ENCODE measurements at places on chromosomes 7 and 10.

DNA sequence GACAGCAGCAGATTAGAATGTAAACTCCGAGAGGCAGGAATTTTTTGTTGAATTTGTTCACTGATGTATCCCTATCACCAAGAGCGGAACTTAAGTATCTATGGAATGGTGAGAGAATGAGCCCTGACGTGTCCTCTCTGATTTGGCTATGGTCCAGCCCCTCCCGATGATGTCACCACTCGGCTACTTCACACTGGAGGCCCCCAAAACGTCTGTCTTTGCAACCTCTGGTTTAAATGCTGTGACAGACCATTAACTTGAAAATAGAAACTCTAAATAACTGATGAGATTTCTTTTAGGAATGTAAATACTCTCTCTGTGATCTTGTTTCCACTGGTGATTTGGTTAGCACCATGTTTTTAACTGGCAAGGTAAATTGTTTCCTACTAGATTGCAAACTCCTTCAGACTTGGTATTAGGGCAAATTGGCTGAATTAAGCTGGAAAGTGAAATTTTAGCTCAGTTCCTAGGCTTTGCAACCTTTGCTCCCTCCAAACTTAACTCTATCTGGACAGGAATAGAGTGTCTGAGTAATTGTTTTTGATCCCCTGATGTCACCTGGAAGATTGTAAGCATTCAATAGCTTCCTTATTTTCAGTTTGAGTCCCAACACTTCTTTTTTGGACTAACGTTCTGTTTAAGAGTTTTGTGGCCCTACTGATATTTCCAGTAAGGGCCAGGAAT is 19.1 kb downstream of the SLC16A12 start:
- no peak for DNase-seq

DNA sequence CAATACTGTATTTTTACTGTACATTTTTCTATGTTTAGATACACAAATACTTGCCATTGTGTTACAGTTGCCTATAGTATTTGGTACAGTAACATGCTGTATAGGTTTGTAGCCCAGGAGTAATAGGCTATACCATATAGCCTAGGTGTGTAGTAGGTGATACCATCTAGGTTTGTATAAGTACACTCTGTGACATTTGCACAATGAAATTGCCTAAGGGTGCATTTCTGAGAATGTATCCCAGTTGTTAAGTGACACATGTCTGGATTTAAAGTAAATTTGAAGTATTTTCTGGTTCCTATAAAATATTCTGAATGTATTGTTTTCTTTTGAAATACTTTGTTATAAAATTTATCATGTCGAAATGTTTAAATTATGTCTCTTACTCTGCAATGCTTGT is 7.2 kb downstream of the CDK14 start:
- DNase-seq, result no peak

DNA sequence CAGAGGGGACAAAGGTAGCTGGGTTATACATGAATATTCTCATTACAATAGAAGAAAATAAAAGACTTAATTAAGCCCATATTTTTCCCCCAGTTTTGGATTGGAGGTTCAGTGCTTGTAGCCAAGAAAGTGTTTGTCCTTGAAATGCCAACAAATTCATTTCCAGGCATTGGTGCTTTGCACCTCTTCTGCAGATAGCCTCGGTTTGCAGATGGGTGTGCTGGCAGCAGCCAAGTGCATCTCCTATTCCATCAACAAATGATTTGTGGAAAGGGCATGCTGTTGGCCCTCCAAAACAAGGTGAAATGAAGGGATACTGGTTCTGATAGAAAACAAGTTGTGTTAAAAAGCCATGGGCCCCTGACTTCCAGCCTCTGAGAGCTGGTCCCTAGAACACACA is 187.3 kb downstream of the DPY19L1 start:
- DNase-seq, result no peak

DNA sequence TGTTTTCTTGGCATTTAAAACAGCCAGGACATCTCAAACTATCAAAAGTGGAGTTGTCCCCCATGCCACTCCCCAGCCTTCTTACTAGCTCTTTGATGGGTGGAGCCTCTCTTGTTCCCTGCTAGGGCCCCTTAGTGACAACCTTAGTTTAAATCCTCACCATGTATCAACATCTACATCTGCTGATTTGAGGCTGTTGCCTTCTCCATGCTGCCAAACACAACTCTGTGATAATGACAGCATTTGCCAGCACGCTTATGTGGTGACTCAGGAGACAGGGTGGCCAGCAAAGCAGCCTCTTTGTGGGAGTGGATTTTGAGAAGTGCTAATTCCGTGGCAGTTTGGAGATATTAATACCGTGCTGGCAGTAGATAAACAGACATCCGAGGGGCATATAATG is 145.4 kb downstream of the LRRC4 start:
- DNase-seq, result no peak

DNA sequence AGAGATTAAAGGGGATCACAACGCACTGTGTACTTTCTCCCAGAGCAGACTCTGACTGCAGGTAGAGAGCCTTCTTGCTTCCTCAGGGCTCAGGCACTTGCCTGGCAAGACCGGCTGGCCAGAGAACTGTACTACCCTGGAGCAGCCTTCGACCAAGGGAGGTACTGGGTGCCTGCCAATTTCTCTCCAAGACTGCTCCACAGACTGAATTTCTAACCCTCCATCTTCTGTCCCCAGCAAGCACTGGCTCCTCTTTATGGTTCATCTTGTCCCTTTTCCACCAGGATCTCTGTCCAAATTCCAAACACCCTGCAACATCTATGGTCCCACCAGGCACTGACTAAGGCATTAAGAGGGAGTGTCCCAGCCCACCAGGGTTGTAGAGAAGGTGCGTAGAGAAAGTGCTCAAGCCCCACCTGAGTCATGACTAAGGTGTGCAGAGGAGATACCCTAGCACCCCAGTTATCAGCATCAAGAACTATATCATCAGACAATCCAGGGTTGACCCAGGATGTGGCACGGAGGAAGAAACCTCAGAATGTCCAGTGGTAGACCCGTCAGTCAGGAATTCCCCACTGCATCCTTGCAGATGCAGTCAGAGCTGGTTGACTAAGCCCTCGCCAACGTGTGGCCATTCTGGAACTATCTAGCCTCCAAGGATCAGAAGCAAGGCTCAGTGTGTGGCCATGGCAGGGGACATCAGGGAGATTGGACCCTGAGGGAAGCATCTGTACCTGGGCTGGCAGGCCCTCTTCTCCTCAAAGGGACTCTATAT is 60.9 kb upstream of the CAMK2B start:
- DNase-seq, result no peak

DNA sequence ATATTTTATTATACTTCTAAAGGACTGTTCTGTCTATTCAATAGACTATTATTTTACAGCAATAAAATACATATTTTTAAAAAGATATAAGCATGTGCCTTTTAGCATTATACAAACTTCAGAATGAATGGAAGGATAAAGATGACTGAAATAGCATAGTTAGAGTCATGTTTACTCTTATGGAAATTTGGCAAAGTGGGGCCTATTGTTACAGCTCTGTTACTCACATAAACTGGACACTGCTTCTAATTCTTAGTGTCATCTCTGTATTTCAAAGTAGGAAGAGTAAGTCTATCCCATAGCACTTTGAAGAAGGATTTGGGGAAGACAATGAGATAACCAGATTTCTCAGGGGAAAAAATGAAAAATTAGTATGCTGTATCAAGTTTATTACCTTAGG is 168.2 kb downstream of the SKAP2 start:
- DNase-seq, result no peak

DNA sequence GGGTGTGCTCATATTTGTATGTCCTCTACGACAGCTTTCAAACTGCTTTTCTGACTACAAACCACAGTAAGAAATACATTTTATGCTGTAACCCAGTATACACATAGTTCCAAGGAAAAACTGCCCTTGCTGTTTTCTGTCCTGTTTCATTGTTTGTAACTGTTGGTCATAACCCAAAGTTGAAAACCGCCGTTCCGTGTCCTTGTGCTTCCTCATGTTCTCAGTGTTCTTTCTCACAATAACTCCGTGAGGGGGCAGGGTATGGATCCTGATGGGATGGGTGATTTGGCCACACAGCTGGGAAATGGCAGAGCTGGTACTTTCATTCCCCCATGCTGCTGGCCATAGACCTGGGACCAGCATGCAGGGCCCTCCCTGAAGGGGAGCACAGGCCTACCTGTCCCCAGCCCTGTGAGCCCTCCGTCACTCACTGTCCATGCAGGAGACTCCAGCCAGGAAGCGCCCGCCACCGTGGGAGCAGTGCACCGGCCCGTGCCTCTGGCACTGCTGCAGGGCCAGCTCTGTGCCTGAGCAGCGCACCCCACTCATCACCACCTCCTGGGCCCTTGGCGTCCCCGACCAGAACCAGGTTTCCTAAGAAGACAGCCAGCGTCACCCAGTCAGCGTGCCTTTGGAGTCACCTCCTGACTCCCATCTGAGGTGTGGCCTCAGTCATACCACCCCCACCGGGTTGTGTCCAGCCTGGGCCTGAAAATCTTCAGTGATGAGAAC is 12.7 kb downstream of the LOXL4 start:
- DNase-seq, result no peak

DNA sequence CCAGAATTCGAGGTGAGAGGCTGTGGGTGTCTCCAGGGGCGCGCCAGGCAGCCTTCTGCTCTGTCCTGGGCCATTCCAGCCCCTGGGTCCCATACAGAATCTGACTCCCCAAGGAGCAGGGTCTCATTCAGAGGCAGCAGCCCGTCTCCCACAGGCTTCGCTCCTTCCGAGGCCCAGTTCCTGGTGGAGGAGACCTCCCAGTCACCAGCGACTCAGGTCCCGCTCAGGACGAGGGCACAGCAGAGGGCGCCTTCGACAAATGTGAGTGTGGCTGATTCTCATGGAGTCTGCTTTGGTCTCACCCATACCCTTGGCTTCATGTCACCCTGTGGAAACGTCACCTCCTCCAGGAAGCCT is 81.8 kb upstream of the GPR26 start:
- DNase-seq, result no peak

- DNase-seq, result no peak
Observed at GRCh38 chr10:73099141-73099540, 2.5 kb upstream of the P4HA1 start.

DNA sequence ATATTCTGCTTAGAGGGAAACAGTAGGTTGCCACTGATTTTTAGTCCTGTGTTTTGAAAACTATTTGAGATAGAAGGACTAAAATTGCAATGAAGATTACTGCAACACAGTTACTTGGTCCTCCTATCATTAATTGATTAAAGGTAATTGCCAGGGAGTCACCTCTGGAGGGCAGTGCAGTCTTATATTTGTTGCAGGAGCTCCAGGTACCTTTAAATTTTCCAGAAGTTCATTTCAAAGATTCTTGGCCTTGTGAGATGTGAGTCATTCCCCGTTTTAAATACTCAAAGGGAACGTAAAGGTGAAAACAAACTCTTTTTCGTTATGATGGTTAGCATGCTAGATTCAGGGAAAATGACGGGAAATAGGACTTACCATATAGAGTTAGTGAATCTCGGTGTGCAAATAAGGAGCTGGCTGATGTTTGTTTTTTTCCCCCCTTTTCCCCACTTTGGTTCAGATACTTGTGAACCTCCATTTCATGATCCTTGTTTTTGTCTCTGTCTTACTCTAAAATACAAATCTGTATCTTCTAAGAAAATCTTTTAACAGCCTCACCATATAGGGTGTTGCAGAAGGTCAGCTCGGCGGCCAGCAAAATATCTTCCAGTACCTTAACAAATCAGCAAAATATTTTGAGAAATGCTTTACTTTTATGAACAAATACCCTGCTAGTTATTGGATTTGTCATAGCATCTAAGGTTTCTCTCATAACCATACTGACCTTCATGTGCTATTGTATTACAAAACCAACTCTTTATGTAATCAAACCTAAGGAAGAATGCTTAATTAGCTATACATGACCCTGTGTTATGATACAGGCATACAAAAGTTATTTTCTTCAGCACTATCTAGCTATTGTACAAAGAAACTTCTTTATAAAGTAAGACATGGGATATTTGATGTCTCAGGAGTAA is 143.0 kb upstream of the HDAC9 start:
- DNase-seq, result peak; percentile 65

GRCh38 chr7:48085433-48085791 is 3.7 kb upstream of the UPP1 start:
- no peak for DNase-seq

GRCh38 chr10:102121739-102122372 is 1.7 kb upstream of the LDB1 start:
- no peak for DNase-seq

- DNase-seq, result no peak
Observed at GRCh38 chr10:113060201-113061053, 110.4 kb downstream of the TCF7L2 start.

DNA sequence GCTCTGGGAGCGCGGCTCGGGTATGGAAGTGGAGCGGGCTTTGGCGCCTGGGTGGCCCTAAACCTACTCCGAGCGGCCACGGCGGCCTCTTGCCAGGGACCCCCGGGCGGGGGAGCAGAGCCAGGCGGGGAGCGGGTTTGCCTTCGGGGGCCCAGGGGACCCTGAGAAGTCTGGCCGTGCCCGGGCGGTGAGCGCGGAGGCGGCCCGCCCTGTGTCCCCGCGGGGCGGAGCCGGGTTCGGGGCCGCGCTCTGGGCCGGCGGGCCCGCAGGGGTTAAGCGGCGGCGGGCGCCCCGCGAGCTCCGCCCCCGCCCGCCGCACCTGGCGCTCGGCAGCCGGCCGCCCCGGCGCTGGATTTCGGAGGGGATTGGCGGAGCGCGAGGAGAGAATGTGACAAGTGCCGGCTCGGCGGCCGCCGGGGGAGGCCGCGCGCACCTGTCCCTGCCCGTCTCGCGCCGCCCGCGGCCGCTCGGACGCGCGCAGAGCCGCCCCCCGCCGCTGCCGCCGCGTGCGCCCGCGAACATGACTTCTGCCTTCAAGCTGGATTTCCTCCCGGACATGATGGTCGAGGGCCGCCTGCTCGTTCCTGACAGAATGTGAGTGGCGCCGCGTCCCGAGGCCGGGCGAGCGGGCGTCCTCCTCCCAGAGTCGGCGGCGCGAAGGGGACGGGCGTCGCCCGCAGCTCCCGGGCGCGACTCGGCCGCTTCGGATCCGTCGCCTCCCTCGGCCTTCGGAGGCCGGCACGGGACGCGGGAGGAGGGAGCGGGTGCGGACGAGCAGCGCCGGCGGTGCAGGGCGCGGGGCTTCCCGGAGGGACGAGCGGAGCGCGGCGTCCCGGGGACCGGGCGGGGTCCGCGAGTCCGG is at the start of gene CELF2:
Gene CELF2, plus strand, starts transcription at position 303 of the 862 bp plus-strand sequence. Its CDS starts 218 bp downstream, at position 521.
- peak; percentile 28 for DNase-seq

Data from NCI-H2081 treated with DMSO at 0.1 percent for 48 hours (cell line).